ENCODE measurements at places on chromosomes 11 and 22.

DNA sequence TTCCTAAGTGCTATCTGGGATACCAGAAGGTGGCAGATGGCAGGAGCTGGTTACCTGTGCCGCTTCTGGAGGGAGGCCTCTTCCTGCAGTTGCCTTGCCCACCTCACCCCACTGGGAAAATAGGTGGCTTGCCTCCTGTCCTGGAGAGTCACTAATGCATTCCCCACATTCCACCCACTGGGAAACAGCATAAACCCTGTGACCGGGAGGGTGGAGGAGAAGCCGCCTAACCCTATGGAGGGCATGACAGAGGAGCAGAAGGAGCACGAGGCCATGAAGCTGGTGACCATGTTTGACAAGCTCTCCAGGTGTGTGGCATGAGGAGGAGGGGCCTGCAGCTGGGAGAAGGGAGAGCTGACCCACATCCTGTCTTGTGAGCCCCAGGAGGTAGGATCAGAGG lies 5.6 kb downstream of the RIC8A start:
- DNase-seq: no peak
- no peak overlapping the region for H3K4me3 ChIP-seq
- no peak overlapping the region for H3K27ac ChIP-seq
- H3K36me3 ChIP-seq: peaks cover 52% of the 10 kb centered on the region
- H3K4me1 ChIP-seq: peaks cover 39% of the 10 kb centered on the region

- peaks cover 47% of the 10 kb centered on the region for H3K36me3 ChIP-seq
- no peak overlapping the region for H3K27ac ChIP-seq
- no peak for DNase-seq
- H3K4me1 ChIP-seq: no peaks in the 10 kb centered on the region
Measured at GRCh38 chr11:110580571-110580970, 131.7 kb downstream of the ARHGAP20 start.

DNA sequence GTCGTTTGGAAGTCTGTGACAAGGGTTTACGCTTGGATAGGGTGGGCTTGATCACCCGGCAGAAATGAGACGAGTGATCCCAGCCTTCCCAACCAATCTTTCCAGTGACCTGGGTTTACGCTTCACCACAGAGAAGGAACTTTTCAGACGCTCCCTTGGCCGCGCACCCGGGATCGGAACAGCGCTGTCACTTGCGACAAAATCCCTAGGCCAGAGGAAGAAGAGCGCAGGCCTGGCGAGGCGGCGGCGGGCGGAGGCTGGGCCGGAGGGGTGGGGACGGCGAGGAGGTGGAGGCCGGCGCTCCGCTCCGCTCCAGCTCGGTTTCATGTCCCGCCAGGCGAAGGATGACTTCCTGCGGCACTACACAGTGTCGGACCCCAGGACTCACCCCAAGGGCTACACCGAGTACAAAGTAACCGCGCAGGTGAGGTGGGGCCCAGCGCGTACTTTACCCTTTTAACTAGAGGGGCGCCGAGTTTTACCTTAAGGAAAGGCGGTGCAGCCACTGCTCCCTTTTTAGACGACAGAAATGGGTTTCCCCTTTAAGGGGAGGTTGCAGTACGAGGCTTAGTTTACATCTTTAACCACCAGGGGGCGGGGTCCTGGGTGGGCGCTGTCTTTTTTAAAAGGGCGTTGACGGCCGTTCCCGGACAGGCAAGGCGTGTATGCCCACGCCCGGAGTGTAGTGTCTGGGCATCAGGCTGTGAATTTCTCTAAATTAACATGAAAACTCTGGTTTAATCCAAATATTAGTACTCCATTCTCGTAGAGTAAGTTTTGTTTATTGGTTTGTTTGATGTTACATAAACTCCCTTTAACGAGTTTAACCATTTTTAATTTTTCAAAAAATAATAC lies at the start of gene SNX15:
Gene SNX15, plus strand, starts transcription at position 227 of the 855 bp plus-strand sequence. Its CDS starts 99 bp downstream, at position 326.
- H3K27ac ChIP-seq: peak within 1 kb of the TSS; percentile 97
- H3K4me1 ChIP-seq: peaks cover 15% of the 10 kb centered on the region
- peaks cover 19% of the 10 kb centered on the region for H3K36me3 ChIP-seq
- peak within 1 kb of the TSS; percentile 82 for H3K4me3 ChIP-seq
- DNase-seq: peak; percentile 77
- H3K27me3 ChIP-seq: no peaks in the 10 kb centered on the region

GRCh38 chr11:69516526-69516925 lies 35.1 kb downstream of the LINC01488 start:
- no peak overlapping the region for H3K27ac ChIP-seq
- no peak overlapping the region for H3K4me3 ChIP-seq
- H3K27me3 ChIP-seq: no peaks in the 10 kb centered on the region
- no peak for DNase-seq

- H3K27ac ChIP-seq: peak overlapping the region; percentile 67
- no peaks in the 10 kb centered on the region for H3K36me3 ChIP-seq
- DNase-seq: no peak
- H3K4me3 ChIP-seq: no peak overlapping the region
- H3K4me1 ChIP-seq: peaks cover 39% of the 10 kb centered on the region
- no peaks in the 10 kb centered on the region for H3K27me3 ChIP-seq
Measured at GRCh38 chr11:130635937-130636630, 187.6 kb downstream of the ADAMTS15 start.

GRCh38 chr11:110777775-110778174 lies 65.5 kb upstream of the ARHGAP20 start:
- no peak for DNase-seq
- peak overlapping the region; percentile 74 for H3K27ac ChIP-seq
- H3K27me3 ChIP-seq: no peaks in the 10 kb centered on the region
- H3K4me1 ChIP-seq: peaks cover 53% of the 10 kb centered on the region
- no peak overlapping the region for H3K4me3 ChIP-seq
- no peaks in the 10 kb centered on the region for H3K36me3 ChIP-seq

- no peak for DNase-seq
- H3K27me3 ChIP-seq: no peaks in the 10 kb centered on the region
- no peaks in the 10 kb centered on the region for H3K36me3 ChIP-seq
Measured at GRCh38 chr22:25112538-25113253, 87.0 kb upstream of the CRYBB3 start.
